Mucosa of gallbladder (tissue), 1 donor: ENCODE measurements at places on chromosomes 12 and 14. TPM values are rescaled to one million over a fixed set of nuclear protein-coding genes. Genes with fewer than 3 reads are reported as not detected.

The OR11G2 gene
- not detected for total RNA-seq

GRCh38 chr14:24136684-24137528 is 912 bp downstream of the PSME1 start:
- DNase-seq, result no peak

- DNase-seq, result no peak
These were observed 104.7 kb upstream of the RTL1 start for GRCh38 chr14:101008196-101008595.

DNA sequence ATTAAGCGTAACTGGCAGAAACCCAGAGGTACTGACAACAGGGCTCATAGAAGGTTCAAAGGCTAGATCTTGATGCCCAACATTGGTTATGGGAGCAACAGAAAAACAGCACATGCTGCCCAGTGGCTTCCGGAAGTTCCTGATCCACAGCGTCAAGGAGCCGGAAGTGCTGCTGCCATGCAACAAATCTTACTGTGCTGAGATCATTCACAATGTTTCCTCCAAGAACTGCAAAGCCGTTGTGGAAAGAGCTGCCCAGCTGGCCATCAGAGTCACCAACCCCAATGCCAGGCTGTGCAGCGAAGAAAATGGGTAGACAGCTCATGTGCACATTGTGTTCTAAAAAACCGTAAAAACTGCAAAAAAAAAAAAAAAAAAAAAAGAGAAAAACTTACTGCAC is 192.3 kb downstream of the MON2 start:
- no peak for DNase-seq

- no peak for DNase-seq
These were observed 9.2 kb upstream of the ARG2 start for GRCh38 chr14:67610491-67610890.

- no peak for DNase-seq
These were observed 124.2 kb upstream of the MIS18BP1 start for GRCh38 chr14:45377166-45377565.

The CCDC177 gene
- total RNA-seq, result not detected

The TBX3 gene
- total RNA-seq, result 12.0 TPM

DNA sequence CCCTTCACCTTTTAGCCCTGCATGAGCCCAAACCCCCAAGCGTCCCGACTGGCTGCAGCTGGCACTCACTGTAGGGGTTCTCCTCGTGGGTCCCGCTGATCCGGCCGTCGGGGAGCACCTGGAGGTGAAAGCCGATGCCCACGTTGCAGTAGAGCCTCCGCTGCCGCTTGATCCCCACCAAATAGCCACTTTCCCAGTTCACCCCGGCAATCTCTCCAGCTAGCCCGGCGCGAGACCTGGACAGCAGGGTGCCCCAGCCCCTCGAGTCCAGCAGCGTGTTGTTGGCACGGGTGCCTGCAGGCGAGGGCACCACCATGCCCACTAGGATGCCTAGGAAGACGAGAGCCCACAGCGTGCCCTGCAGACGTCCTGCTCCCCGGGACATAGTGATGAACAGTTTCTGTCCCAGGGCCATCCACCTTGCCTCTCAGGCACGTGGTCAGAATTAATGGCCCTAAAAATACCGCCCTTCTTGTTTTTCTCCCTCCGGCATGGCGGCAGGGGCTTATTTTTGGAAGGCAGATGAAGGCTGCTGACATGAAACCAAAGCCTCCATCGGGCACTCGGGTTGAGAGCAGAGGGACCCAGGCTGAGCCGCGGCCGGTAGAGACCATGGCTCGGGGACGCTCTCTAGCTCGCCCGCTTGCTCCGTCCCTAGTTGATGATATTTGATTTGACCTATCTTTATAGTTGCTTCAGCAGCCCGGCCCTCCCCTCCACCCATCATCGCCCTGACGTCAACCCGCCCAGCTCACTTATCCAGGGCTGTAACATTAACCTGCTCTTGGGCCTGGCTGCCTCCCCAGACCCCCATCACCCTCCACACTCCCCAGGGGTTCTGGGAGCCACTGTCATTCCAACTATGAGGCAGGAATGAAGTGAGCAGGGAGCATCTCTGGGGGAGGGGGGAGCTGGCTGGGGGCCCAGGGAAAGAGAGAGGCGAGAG is at the start of gene FGF6:
FGF6 (minus strand) TSS at position 660 of the 946 bp plus-strand sequence; CDS start at position 415, 245 bp downstream.
- no peak for DNase-seq

- no peak for DNase-seq
These were observed 7.0 kb upstream of the UBC start for GRCh38 chr12:124921200-124922031.

DNA sequence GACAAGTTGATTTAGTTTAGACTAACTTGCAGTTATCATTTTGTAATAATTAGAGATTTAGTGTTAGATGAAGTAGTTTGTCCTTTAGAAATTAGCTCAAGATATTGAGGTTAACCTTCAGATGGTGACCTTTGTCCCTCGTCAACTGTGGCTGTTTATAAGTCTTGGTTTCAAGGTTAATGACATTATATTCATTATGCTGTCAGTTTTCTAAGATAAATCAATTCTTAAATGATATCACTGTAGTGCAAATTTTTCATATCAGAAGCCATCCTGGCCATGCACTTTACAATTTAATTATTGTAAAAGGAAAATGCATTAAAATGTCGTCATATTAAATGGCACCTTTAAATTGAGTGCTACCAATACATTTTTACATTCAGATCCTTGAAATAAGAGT is 19.6 kb upstream of the PPFIA2 start:
- DNase-seq, result no peak

The SLC7A8 gene
- 98.5 TPM for total RNA-seq

- DNase-seq, result no peak
These were observed 388.0 kb downstream of the VRK1 start for GRCh38 chr14:97185186-97185585.

The SLC7A7 gene
- total RNA-seq, result 72.7 TPM

The KSR2 gene
- total RNA-seq, result 2.4 TPM
